ENCODE measurements at places on chromosomes 2 and 18.

GRCh38 chr2:173652311-173652710 lies 297.6 kb downstream of the CDCA7 start:
- DNase-seq: no peak

- no peak for DNase-seq
These were observed 338.6 kb upstream of the MMADHC start for GRCh38 chr2:149926149-149926548.

DNA sequence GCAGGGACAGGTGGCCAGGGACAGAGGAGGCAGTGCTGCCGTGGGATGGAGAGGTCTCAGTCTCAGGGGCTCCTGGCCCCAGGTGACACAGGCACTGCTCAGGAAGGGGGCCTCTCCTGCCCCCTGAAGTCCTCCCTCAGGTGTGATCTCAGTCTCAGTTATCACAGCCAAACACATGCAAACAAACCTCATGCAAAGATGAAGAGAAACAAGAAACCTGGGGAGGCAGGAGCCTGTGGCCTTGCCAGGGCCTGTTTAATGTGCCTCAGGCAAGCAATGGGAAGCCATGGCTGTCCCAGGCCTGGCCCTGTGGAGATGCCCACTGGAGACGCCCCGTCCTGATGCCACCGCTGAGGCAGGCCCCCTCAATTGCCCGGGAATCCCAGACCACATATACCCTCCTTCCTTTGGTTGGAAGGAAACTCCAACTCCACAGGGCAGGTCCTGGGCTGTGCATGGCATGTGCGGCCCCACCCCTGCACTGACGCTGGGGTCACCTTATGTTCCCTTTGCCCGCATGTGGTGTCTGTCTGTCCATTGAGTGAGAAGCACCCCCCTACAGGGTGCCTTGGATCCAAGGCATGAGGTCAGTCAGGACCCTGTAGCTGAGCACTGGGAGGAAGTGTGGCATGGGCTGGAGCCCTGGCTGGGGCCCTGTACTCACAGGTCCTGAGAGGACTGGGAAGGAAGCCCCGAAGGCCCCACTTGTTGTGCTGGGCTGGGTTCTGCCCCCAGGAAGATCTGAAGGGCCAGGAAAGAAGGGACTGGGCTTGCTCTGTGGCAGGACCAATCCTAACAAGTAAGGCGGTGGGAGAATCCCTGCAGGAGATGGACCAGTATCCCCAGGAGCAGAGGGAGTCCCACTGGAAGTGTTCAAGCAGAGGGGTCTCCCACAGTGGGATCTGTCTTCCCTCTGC lies 68.8 kb upstream of the RAB6C start:
- no peak for DNase-seq

DNA sequence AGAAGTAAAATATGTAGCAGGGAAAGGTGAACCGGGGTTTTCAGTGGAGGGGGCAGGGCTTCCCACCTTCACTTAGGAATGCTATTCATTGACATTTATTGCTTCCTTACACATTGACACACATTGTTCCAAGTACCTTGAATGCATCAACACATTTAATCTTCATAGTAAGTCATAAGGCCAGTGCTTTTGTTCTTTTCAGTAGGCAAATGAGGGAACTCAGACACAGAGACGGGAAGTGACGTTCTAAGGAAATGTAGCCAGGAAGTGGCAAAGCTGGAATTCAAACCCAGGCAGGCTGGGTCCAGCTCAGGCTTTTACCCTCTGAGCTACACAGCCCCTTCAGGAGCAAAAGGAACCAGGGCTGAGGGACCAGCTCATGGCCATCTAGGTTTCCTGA lies 20.7 kb downstream of the BMP10 start:
- DNase-seq: no peak

DNA sequence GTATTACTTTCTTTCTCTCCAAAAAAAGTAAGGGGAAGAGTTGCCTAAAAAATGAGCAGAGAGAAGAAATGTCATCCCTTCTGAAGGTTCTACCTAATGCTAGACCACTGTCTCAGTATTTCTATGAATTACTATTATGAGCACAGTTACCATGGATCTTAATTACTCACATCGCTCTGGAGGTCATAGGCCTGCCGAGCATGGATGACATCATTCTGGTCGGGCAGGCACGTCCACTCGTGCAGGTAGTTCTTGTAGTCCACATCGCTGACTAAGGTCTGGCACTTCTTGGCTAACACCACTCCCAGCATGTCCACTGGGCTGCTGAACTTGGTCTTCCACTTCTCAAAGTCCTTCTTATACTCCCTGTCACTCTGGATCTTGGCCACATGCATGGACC lies 106.9 kb downstream of the NEB start:
- no peak for DNase-seq

DNA sequence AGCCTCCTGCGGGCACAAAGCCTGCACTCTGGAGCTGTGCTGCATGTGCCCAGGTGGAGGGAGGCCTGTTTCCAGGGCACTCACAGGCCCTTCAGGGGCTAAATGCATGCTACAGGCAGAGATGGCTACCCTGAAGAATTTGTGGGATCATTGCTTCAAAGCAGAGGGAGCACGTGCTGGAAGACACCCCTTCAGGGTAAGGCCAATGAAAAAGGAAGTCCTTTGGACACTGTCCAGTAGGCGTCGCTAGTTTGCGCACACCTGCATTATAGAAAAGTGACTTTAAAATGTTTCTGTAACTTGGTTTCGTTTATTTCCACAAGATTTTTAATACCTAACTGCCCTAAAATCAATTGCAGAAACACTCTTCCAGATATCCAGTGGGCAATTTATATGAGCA lies 325.3 kb downstream of the ZNF516 start:
- no peak for DNase-seq

DNA sequence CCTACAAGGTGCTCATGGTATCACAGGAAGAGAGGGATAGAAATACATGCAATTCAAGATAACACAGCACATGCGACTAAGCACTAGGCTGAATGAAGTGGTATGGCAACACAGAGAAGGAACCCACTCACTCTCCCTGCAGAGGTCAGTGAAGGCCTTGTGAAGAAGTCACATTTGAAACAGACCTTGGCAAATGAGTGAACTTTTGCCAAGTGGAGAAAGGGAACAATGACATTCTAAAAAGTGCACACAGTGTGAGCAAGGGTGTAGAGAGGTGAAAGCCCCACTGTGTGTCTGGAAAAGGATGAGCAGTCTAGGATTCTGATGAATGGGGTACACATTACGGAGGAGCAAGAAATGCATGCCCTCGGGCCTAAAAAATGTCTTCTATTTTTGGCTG lies 23.3 kb downstream of the KLF7 start:
- no peak for DNase-seq

DNA sequence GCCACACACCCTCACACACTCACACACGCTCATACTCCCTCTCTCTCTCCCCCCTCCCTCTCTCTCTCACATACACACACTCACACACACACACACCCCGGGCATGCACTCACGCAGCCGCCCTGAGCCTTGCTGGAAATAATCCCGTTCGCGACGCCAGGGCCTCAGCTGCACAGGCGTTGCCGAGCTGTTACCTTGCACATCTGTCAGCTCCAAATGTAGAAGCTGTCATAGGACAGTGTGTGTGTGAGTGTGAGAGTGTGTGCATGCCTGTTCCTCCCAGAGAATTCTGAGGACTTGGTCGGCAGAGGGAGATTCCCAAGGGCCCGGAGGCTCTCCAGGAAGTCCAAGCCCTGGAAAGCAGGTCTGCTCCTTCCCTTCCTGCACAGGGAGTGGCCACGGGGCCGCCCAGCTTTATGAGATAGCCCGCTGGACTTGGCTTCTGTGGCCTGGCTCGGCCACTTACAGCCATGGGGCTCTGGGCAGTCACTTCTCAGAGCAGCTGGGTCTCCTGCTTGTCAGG lies 8.6 kb downstream of the SPR start:
- DNase-seq: no peak

GRCh38 chr18:12668041-12668440 lies 10.1 kb upstream of the SPIRE1 start:
- DNase-seq: no peak
